ENCODE measurements at places on chromosomes 2 and 18.

DNA sequence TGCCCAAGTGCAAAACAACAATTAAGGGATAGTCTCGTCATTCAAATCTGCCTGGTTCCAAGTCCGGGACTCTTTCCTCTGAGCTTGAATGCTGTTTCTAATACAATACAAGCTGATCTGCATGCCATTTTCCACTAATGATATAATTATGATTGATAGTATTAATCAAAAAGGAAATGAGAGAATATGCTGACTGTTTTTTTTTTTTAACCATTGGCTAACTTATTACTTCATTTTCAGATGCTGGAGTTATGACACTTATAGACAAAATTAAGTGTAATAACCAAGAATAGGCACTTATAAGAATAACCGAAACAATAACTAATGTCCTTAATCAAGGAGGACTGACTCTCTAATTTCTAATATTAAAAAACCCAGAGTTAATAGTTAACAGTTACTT lies 343.6 kb downstream of the LPIN1 start:
- no peak for DNase-seq

GRCh38 chr18:3649633-3650426 lies 199.9 kb downstream of the TGIF1 start:
- no peak for DNase-seq

DNA sequence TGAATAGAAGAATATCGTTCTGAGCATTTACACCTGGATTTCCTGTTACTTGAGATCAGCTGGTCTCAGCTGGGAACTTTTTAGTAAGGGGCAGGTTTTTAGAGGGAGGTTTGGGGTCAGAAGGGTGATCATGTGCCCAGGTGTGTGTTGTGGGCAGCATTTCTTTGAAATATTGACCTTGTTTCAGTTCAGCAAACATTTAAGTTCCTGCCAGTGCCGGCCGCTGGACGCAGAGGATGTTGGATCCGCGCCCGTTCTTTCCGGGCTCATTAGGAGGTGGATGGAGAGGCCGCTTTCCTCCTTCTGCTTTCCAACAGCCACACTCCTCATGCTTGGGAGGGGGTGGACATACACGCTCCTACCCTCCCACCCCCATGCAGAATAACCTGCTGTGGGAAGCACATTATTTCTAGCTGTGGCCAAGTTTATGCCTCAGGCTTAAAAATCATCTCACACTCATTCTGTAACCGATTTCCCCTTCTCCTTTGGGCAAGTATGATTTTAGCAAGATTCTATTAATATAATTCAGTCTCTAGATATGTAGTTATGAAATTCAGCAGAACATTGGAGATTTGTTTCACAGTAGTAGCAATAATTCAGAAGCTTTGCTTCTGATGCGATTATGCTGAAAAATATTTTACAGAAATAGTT lies 131.4 kb downstream of the ZNF236 start:
- no peak for DNase-seq

DNA sequence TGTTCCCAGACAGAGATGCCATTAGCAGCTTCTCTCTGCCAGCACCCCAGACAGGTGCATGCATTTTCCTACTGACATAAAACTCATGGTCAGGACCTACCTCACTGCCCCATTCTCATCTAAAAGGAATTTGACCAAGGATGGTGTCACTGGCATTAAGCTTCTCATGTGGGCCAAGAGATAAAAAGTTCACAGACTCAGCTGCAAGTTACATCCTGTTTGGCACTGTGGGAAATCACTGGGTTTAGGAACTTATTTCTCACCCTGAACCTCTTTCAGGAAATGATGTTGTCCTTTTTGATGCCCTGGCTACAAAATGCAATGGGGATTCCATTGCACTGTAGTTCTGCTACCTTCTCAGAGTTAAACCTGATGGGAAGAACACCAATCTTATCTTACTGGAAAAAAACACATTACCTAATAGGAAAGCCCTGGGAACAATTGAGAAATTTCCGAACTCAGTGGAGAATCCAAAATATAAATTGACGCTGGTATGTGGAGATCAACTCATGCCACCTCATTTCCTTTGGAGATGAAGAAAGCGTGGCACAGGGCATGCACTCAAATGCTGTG lies 252.1 kb upstream of the COPS8 start:
- DNase-seq, result no peak

DNA sequence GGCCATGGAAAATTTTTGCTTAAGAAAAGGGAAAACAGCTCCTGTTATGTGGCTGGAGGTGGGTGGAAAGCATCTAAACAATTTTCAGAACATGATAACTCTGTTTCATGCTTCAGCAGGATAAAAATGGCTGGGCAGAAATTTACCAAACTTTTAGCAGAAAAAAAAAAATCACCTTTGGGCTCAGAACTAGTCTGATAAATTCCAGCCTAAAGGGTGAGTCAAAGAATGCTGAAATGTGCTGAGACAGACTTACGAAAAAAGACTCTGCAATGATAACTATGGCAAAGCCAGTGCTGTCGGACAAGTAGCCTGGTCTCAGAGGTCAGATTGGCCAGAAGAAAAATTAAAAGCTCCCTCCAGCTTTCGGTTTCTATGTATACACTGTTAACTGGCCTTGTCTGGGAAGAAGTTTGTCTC lies 123.6 kb downstream of the LRATD1 start:
- no peak for DNase-seq

DNA sequence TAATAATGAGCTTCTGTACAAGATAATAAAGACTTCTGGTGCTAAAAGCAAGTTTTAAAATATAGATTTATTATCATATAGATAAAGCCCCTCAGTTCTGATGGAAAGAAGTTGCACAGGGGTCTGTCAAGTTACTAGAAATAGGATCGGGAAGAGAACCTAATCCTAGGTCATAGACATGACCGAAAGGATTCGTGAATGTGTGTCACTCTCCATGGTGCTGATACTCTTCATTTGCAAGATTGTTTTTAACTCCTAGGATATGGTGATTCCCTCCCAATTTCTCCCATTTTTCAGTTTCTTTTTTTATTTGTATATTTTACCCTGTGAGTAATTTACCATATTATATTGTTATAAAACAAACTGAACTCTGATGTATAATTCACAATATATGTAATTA lies 58.9 kb upstream of the CTNNA2 start:
- DNase-seq, result no peak

- no peak for DNase-seq
Observed at GRCh38 chr2:10522726-10523405, 74.7 kb upstream of the ODC1 start.

DNA sequence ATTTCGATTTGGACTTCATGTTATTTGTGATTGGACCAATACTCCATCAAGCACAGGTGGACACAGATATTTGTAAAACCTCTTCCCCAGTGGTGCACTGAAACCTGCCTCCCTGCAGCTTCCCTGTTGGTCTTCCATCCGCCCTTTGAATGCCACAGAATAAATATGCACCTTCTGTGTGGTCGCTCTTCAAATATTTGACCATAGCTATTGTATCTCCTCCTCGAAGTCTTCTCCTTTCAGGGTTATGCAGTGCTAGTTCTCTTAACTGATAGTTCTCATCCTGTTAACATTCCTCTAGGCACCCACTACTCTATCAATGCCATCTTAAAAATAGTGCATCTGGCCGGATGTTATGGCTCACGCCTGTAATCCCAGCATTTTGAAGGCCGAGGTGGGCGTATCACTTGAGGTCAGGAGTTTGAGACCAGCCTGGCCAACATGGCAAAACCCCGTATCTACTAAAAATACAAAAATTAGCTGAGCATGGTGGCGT lies 12.5 kb downstream of the SPATS2L start:
- DNase-seq, result no peak

- no peak for DNase-seq
Observed at GRCh38 chr2:236366049-236366387, 101.8 kb upstream of the ASB18 start.
